Skeletal muscle tissue (tissue), 5 donors: ENCODE measurements at places on chromosomes 6 and 20. TPM values are rescaled to one million over a fixed set of nuclear protein-coding genes. Genes with fewer than 3 reads are reported as not detected.

The RAD21L1 gene
- total RNA-seq, result not detected

The ENPP3 gene
- total RNA-seq, result 1.0 TPM

The CD83 gene
- total RNA-seq, result 13.6 TPM

The RCAN2 gene
- total RNA-seq, result 1.6 TPM

The BPIFA1 gene
- total RNA-seq, result not detected

The PPIL6 gene
- total RNA-seq, result 15.7 TPM
